Activated CD4-positive, alpha-beta T cell treated with anti-CD3 and anti-CD28 coated beads for 24 hours (primary cell): ENCODE measurements at places on chromosomes 16 and 17.

DNA sequence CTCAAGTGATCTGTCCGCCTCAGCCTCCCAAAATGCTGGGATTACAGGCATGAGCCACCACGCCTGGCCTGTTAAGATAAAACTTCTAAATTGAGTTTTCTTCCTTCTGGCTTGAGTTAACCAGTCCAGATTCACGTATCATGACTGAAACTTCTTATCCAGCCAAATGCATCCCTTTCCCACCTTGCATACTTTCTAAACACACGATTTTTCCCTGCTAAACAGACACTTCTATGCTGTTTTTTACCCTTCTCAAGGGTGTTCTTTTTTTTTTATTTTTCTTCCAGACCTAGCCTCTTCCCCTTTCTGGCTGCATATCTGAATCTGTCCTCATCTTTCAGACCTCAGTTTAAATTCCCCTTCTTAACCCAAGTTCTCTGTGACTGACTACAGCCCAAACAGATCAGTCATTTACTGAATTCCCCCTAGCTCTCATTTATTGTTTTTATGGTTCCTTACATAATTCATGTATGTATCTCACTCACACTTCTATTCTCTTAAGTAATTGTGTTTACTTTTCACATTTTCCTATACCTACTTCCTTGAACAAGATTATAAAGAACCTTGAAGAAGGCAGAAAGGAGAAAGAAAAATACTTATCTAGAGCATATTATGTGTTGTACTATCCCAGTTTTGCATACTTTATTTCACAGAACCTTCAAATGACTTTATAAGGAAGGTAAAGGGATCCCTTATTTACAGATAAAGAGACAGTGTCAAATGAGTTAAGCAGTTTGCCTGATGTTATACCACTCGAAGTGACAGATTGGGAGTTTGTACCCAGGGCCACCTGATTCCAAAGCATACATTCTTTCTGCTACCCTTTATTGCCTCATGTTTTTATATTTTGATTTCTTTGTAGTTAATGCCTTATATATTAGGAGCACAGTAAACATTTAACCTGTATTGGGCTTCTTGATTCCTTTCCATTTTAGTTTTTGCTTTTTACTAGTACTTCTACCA lies 5.2 kb downstream of the EVI2B start:
- DNase-seq, result no peak

DNA sequence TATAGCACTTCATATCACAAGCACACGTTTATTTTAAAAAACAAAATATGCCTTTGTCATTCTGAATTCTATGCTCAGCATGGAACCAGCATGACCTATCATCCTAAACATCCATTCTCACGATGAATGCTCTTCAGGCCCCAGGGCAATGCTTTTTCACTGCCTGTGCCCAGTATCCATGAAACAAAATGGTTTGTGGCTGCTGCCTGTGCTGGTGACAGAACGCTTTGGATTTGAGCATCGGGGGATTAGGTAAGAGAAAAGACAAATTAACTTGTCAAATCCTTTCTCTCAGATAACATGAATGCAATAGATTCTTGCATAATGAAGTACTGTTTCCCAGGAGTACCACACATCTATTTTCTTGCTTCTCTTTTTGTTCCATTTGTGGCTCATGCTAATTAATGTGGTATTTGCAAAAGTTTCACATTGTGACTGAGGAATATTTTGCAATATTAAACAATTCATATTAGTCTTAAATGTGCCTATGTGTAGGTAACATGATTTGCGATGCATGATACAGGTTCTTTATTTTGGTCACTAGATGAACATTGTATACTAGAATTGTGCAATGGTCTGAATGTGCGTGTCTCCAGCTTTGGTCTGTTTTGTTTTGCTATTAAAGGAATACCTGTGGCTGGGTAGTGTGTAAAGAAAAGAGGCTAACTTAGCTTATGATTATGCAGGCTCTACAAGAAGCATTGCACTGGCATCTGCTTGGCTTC lies 25.8 kb upstream of the SRSF1 start:
- DNase-seq, result no peak

DNA sequence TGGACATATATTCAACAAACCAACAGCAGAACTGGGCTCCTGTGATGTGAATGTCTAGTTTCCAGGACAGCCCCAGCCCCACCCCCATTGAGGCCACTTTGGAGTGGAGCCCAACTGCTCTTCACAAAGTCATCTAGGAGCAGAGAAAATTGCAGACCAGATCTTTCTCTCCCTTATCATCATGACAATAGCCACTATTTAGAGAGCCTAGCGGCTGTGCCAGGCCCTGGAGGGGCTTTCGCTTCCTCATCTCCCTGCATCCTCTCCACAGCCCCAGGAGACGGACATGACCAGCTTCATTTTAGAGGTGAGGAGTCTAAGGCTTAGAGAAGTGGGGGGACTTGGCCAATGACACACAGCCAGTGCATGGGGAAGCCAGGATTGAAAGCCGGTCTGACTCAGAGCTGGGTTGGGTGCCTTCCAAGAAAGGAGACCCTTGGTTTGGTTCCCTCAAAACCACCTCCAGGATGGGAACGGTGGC lies 1.4 kb downstream of the PRSS8 start:
- DNase-seq, result no peak

DNA sequence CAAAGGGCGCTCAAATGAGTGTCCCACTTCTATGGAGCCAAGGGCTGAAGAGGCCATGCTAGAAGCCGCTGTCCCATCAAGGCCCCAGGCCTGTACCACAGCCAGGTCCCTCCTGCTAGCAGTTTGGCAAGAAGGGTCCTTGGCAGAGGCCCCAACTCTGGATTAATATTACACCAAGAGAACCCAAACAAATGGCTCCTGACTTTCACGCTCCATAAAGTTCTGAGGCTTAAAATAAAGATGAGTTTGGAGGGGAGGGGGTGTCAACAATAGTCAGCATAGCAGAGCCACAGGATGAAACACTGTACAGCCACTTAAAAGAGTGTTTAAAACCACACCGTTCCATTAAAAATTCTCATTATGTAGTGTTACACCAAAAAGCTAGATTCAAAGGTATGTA lies 30.5 kb downstream of the CUEDC1 start:
- no peak for DNase-seq

- no peak for DNase-seq
Measured at GRCh38 chr16:19710191-19710908, 7.7 kb downstream of the KNOP1 start.

DNA sequence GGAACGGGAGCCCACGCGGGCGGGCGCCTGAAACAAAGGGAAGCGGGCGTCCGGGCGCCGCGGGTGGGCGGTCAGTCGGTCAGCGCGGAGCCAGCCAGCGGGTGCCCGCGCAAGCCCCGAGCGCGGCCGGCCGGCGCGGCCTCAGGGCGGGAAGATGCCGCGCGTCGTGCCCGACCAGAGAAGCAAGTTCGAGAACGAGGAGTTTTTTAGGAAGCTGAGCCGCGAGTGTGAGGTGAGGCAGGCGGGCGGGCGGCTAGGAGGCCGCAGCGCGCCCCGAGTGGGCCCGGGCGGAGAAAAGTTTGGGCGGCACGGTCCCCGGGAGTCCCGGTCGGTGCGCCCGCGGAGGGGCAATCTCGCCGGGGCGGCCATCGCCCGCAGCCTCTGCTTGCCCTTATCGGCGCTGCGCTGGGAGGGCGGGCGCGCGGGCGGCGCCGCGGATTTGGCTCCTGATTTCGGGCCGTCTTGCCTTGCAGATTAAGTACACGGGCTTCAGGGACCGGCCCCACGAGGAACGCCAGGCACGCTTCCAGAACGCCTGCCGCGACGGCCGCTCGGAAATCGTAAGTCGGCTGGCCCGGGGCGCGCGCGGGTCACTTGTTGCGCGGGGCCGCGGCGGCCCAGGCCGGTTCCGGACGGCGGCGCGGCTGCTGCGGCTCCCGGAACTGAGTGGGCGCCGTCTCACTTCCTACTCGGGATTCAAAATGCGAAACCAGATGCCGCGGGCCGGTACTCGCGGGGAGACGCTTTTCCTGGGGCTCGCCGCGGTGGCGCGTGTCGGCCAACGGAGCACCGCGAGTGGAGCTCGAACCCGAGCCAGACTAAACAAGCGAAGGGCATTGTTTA lies 526 bp downstream of the CBFB start:
- DNase-seq, result peak; percentile 31

DNA sequence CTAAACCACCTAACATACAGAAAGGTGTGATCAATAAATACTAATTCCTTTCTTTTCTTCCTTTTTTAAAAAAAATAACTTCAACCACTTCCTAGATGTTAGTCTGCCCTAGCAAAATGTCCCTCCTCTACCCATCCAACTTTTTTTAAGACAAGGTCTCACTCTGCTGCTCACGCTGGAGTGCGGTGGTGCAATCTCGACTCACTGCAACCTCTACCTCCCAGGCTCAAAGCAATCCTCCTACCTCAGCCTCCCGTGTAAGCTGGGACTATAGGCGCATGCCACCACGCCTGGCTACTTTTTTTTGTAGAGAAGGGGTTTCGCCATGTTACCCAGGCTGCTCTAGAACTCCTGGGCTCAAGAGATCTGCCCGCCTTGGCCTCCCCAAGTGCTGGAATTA lies 33.1 kb downstream of the KANSL1 start:
- DNase-seq, result no peak

DNA sequence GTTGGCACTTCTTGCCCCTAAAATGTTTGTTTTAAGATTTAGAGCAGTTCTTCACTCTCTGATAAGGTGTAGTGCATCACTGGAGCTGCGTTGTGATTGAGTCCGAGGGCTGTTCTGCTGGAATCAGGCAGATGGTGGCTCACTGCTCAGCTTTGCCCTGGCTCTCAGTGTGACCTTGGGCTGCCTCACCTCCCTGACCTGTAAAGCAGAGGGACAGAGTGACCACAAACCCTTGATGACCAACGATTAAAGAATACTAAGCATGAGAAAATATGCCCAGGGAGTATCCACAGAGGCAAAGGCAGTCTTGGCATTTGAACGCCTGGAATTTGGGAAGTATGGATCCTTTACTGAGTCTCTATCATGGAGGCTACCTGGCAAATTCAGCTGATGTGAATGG lies 18.1 kb downstream of the CMIP start:
- no peak for DNase-seq

DNA sequence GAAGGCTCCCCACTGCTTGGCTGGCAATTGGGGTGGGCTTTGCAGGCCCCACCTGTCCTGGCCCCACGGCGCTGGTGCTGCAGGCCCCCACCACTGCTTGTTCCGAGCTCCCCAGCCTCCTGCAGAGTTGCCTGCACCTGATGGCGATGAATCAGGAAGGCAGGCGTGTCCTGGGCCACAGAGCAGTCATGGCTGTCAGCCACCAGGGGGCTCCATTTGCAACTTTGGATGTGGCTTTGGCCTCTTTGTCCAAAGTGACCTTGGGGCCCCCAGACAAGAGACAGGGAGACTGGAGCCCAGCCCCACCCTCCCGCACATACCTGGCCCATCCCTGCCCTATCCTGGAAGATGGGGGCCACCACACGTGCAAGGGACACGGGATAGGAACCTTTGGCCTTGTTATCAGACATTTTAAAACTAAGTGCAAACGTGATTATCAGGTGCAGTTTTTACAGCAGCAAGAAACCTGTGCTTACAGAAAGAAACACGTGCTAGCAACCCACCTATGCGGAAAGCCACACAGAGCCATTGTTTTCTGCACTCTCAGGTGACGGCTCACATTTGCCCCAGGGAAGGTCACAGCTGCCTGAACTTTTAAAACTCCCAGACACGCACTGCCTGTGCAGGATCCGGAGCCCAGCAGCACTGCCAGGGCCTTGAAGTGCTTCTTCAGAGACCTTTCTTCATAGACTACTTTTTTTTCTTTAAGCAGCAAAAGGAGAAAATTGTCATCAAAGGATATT lies at the start of gene DNASE1:
DNASE1 (plus strand) TSS at position 443 of the 743 bp plus-strand sequence. CDS start 683 bp downstream, outside the sequence.
- DNase-seq, result peak; percentile 40

DNA sequence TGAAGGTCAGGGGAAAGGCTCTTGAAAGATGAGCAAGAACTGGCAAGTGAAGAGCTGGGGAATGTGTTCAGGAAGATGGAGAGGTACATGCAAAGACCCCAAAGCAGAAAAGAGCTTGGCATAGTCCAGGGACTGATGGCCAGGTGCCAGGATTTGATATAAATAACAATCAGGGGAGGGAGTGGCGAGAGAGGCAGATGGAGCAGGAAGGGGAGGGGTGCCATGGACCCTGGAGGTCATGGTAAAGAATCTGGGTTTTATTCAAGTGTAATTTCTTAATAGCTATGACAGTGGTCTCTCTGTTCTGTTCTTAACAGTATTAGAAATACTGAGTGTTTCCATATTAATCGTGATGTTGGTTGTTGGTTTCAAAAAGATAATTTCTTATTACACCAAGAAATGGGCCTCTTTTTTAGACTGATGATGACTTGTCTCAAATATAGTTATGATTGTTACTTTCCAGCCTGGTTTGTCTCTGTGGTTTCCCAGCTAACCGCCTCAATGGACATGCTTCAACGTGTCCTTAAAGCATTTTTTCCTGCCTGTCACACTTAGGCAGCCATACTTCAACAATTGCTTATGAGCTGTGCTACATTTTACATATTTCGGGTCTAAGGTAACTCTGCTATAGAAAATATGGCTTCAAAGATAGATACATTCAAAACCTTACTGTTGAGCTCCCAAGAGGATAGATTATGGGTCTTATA lies 49.4 kb downstream of the MYH10 start:
- DNase-seq, result no peak

GRCh38 chr16:68077866-68078700 lies 7.1 kb upstream of the NFATC3 start:
- no peak for DNase-seq

GRCh38 chr16:24135624-24136565 lies 120.2 kb upstream of the CACNG3 start:
- DNase-seq, result no peak

DNA sequence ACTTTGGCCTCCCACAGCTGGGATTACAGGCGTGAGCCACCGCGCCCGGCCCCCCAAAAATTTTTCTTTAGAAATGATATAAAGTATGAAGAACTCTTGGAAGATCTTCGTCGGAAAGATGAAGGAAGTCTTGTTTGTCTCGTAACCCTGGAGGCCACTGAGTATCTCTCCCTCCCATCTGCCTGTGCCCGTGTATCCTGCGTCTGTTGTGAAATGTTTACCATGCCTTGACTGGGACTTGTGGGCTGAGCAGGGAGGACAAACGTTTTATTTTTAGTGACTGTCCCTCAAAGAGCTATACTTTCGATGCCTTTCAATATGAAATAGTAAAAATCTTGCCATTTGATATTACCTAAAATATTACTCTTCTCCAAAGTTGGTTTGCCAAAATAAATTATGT lies 121.2 kb downstream of the RPTOR start:
- no peak for DNase-seq

GRCh38 chr16:30644334-30644830 lies 6.4 kb upstream of the PRR14 start:
- no peak for DNase-seq

DNA sequence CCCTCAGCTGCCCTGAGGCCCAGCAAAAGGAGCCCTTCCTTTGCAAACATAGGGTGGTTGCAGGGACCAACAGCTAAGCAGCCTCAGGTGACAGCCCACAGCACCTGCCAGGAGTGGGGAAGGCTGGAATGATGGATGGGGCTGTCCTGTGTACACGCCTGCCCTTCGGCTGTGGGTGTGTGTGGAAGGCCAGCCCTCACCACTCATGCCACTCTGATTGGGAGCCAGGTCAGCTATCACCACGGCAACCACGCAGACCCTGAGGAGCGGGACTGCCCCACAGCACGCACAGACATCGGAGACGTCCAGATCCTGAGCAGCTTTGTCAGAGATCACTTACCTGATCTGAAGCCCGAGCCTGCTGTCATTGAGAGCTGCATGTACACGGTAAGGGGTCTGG lies 11.9 kb downstream of the PIPOX start:
- no peak for DNase-seq
